ENCODE measurements at places on chromosomes 12 and 14. TPM values are rescaled to one million over a fixed set of nuclear protein-coding genes. Genes with fewer than 3 reads are reported as not detected.

C14orf132 gene
- 2.7 TPM for total RNA-seq

DPF3 gene
- 0.64 TPM for total RNA-seq

LRTM2 gene
- not detected for total RNA-seq

SMCO3 gene
- total RNA-seq, result not detected

RASSF9 gene
- total RNA-seq, result 1.5 TPM

RD3L gene
- total RNA-seq, result not detected

CFAP251 gene
- total RNA-seq, result 2.1 TPM

GUCY2C gene
- total RNA-seq, result not detected

DNA sequence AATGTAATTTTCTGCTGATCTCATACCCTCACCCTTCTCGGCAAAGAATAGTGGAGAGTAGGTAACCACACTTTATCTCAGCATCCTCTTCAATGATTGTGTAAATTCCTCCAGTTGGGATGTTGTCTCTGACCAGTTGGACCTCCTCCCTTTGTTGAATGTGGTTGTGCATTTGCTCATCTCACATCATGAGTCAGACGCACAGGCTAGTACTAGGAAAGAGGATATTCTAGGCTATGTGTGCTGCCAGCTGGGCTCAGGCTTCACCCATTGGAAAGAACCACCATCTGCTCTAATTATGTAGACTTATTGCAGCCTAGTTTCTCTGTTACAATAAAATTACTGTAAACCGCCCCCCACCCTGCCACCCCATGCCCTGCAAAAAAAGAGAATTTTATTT, 90.3 kb downstream of the LMO3 start:
- no peak for DNase-seq

DNA sequence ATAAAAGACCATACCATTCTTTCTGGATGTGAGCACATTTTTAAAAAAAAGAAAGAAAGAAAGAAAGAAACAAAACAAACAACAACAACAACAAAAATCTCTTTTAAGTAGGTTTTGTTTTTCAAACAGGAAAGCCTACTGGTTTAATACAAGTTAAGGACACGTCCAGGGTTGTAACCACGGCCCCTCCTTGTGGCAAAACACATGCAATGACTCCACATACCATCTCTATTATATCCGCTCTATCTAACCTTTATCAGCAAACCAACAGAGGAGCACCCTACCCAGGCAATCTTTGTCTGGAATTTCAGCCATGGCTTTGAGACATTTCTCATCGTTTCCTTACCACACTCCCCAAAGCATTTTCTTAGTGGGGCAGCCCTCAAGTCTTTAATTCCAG, 360.5 kb upstream of the TMPO start:
- DNase-seq, result no peak

GRCh38 chr14:24060984-24061913, 9.4 kb downstream of the CARMIL3 start:
- DNase-seq, result no peak

GRCh38 chr12:119613319-119613936, 19.9 kb downstream of the TMEM233 start:
- no peak for DNase-seq

DNA sequence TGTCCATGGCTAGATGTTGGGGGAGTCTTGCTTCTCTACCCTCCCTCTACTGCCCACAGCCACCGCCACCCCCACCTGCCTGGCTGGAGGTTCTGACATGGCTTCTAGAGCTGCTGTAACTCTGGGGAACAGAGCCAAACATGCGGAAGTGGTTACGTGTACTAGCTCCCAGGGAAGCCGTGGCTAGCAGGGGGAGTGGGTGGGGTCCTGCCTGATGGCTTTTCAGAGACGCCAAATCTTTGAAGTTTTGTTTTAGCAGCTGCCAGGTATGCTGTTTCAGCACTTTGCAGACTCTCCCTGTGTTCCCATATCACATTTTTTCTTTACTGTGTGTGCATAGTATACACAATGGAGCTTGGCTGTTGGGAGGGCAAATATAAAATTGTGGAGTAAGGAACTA, 150.3 kb downstream of the TGFB3 start:
- no peak for DNase-seq

GRCh38 chr14:28407031-28407825, 359.4 kb upstream of the FOXG1 start:
- DNase-seq, result no peak

GRCh38 chr12:92496790-92497189, 206.0 kb upstream of the PLEKHG7 start:
- DNase-seq, result no peak

DNA sequence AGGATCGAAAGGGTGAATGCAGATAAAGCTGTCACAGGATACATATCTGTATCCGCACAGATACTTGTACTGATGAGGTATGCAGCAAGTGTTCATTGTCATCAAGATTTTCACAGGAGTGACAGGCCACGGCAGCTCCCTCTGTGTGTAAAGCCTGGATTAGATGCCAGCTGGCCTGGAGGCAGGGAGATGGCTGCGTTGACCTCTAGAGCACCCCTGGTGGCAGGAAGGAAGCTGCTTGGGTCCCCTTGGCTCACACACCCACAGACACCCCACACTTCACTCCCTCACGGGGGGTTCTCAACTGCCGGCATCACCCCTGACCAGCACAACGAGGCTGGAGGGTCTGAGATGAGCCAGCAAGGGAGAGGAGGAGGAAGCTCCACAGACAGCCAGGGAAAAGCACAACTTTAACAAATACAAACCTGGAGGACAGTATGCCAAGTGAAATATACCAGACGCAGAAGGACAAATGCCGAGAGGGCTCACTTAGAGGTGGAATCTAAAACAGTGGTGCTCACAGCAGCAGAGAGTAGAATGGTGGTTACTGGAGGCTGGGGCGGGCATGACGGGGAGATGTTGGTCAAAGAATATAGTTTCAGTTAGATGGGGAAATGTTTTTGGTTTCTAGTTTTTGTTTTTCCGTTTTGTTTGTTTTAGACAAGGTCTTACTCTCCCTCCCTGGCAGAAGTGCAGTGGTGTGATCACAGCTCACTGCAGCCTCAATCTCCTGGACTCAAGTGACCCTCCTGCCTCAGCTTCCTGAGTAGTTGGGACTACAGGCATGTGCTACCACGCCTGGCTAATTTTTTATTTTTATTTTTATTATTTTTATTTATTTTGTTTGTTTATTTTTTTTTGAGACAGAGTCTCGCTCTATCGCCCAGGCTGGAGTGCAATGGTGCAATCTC, 45.7 kb downstream of the TEAD4 start:
- DNase-seq, result no peak

- no peak for DNase-seq
Observed at GRCh38 chr12:69039911-69040310, 106.9 kb upstream of the CPM start.

DNA sequence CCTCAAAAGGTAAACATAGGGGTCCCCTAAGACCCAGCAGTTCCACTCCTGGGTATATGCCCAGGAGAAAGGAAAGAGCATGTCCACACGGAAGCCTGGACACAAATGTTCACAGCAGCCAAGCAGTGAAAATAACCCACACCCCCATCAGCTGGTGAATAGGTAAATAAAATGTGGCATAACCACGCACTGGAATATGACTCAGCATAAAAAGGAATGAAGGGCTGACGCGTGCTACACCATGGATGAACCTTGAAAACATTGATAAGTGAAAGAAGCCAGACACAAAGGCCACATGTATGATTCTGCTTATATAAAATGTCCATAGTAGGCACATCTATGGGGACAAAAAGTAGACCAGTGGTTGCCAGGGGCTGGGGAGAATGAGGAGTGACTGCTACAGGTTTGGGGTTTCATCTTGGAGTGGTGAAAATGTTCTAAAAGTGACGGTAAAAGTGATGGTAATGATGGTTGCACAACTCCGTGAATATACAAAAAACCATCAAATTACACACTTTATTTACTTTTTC, 3.8 kb upstream of the SCARB1 start:
- no peak for DNase-seq

GRCh38 chr14:75249251-75249957, 29.2 kb upstream of the FOS start:
- no peak for DNase-seq

DNA sequence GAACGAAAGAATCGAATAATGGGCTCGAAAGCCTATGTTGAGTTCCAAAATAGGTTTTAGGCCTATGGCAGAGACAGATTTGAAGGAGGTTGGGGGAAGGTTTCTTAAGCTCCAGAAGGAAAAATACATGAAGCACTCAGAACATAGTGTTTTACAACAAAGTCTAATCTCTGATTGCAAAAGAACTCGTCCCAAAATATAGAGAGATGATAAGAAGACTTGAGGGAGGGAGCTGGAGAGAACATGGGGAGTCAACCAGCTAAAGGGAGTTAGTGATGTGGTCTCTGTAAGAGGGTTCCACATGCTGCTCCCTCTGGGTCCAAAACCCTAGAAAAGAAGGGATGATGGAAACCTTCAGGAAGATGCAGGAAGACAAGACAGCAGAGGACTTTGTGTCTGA, 54.8 kb upstream of the DAAM1 start:
- no peak for DNase-seq

DNA sequence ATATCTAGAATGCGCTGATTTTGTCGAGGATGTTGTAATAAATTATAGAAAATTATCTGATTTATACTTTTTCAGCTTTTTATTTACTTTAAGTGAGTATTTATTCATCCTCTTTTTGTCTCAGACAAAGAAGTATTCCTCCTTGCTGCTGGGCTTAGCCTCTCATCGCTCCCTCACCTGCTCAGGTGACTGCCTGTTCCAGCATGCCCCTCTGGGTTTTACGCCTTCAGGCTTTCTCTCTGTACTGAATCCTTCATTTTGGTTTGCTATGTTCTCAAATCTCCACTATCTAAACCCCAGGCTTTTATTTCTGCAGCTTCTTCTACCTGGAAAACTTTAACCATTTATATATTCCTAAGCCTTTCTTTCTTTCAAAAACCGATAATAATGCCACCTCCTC, 1650.9 kb upstream of the SEL1L start:
- no peak for DNase-seq

- DNase-seq, result no peak
Observed at GRCh38 chr12:114473717-114474116, 67.8 kb upstream of the TBX5 start.

DNA sequence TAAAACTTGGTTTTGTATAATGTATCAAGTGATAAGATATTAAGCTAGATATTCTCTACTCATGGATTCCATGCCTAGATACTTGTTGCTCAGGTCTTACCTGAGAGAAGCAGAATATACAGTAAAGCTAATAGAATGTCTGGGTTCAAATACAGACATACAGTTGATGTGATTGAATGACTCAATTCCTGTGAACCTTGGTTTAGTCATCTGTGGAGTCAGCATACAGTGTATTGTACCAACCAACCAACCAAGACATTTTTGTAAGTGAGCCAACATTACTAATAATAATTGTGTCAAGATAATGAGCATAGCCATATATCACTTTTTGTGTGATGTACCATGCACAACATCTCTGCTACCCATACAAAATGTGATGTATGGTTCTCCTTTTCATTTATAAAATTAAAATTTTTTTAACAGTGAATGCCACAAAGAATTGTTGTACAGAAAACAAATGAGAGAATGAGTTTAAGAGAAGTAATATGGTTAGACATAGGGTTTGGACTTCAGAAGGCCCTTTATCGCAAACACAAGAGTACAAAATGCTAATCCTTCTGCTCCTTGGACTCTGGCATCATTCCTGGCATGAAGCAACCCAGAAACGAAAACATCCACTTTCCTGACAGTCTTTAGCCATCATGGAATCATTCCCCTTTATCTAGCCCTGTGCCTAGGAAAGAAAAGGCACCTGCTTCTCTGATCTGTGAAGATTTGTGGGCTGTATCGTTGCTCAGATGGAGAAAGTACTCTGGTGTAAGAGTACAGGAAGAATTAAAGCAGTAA, 977.2 kb upstream of the USP15 start:
- no peak for DNase-seq

DNA sequence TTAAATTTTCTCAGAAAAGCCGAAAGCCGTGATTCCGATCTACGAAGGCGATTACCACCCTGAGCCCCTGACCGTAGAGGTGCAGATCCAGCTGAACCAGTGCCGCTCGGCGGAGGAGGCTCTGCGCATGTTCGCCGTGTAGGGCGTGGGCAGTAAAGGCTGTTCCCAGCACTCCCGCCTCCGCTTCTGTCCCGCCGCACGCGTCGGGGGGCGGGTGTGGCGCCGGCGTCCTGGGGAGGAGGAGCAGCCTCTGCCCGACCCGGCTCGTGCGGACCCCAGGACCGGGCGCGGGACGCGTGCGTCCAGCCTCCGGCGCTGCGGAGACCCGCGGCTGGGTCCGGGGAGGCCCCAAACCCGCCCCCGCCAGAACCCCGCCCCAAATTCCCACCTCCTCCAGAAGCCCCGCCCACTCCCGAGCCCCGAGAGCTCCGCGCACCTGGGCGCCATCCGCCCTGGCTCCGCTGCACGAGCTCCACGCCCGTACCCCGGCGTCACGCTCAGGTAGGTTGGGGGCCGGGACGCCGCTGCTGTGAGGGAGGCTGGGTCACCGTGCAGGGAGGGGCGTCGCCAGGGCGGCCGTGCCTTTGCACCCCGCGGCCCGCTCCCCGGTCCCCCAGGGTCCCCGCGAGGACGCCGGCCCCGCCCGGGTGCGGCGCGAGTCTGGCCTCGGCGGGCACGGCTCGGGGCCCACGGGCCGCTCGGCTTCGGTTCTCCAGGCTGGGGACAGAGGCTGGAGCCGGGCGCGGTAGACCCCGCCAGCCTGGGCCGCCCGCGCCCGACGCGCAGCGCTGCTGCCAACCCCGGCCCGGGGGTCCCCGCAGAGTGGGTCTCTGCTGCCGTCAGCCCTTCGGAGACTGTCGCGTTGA, at the start of gene B3GNT4:
Gene B3GNT4 (plus strand): TSS at position 409 of the 866 bp plus-strand sequence. CDS start 910 bp downstream, outside the sequence.
- no peak for DNase-seq

DNA sequence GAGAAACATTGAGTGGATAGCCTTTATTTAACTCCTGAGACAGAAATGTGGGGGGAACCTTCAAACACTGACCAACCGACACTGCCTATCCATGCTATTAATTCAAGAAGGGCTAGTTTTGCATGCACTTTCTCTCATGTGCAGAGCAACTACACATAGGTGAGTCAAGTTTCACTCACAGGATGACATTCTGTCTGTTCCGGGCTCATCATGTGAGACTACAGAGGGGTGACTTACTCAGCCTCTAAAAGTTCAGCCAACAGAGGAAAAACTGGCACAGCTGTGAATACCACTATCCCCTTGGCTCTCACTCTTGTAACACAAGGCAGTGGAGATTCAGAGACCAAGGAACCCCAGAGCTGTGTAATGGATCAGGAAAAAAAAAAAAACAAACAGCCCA, 13.3 kb downstream of the BEST3 start:
- no peak for DNase-seq

GRCh38 chr12:65879878-65880277, 55.6 kb downstream of the HMGA2 start:
- no peak for DNase-seq

- no peak for DNase-seq
Observed at GRCh38 chr14:74634481-74634880, 22.4 kb upstream of the LTBP2 start.

GRCh38 chr12:14910090-14910915, 24.6 kb upstream of the MGP start:
- DNase-seq, result no peak

GRCh38 chr14:100345711-100346110, 22.6 kb downstream of the SLC25A47 start:
- peak; percentile 76 for DNase-seq

GRCh38 chr12:132686825-132687210, 324 bp downstream of the POLE start:
- no peak for DNase-seq

- DNase-seq, result no peak
Observed at GRCh38 chr12:4272424-4273272, 914 bp upstream of the CCND2 start.

Measured in mesenteric fat pad (tissue), 1 donor.